Stimulated activated CD4-positive, alpha-beta T cell treated with anti-CD3 and anti-CD28 coated beads, TNF-alpha, amount 100 ng/mL, for 1 hour (primary cell): ENCODE measurements at places on chromosomes 4 and X.

DNA sequence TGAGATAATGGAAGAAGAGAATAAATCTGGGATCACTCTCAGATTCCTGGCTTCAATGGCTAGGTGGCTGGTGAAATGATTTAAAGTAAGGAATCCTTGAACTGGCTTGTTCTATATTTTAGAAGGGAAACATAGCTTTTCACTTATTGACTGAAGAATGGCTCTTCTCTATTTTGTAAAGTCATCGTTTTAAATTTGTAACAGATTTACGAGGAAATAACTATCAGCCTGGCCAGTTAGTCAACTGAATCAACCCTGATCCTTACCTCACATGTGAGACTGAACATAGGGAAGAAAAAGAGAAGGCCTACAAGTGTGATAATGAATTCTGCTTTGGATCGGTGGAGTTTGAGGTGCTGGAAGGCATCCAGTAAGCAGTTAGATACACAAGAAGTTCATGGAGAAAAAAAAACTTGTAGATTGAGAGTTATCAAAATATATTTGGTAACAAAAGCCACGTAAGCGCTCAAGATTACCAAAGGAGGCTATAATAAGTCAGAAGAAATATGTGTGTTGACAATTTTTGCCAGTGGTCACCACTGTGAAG is 12.0 kb downstream of the AREG start:
- no peak for DNase-seq

DNA sequence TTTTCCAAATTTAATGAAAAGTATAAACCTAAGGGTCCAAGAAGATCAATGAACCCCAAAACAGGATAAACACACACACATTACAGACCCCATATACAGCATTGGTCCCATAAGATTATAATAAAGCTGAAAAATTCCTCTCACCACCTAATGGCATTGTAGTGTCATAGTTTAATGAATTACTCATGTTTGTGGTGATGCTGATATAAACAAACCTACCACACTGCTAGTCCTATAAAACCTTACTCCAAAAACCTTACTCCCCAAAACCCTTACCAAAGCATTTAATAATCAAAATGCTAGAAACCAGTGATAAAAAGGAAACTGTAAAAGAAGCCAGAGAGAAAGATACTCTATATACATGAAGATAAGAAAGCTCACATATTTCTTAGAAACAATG is 148.1 kb upstream of the SH3RF1 start:
- DNase-seq, result no peak

GRCh38 chrX:38574858-38575257 is 13.5 kb downstream of the TSPAN7 start:
- no peak for DNase-seq

DNA sequence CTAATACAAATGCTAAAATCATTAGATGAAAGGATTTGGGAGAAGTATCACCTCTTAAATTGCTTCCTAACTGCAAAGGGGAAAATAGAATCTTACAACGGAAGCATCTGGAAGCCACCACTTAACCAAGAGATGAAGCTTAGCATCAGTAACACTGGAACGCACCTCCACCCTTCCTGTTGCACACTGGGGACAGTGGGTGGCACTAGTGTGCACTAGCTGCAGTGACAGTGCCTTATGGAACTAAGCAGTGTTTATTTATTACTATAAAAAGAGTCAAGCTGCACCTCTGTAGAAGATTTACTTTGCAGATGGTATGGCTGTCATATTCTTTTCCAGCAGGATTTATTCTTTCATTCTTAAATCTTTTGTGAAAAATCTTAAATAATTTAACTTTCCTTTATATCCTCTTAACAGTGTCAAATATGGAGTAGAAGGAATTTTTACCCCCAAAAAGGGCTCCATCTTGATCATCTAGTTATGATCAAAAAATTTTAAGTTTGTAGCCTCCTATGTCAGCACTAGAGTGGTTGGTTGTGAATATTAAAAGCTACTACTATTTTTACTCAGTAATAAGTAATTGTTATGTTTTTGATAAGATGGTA is 76.7 kb downstream of the SCD5 start:
- DNase-seq, result no peak

DNA sequence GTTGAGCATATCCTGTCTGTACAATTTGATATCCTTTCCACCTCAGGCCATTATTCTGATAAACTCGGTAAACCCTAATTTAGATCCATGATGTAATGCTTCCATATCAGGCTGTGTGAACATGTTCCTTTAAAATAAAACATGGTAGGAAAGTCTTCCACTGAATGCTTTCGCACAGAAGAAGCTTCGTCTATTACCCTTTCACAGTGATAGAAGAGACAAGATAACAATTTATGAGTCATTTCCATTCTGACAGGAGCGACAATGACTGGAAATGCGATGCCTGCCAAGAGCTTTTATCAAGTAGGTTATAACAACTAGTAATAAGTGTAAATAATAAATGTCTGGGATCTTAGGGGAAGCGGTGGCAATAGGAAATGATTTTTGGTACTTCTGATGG is 98.8 kb downstream of the TTC29 start:
- DNase-seq, result no peak

- no peak for DNase-seq
Observed at GRCh38 chrX:135522132-135522530, 1.7 kb downstream of the INTS6L start.

GRCh38 chr4:7021930-7022664 is 21.1 kb upstream of the TADA2B start:
- DNase-seq, result no peak

GRCh38 chr4:2046031-2046961 is 12.8 kb upstream of the NAT8L start:
- no peak for DNase-seq

DNA sequence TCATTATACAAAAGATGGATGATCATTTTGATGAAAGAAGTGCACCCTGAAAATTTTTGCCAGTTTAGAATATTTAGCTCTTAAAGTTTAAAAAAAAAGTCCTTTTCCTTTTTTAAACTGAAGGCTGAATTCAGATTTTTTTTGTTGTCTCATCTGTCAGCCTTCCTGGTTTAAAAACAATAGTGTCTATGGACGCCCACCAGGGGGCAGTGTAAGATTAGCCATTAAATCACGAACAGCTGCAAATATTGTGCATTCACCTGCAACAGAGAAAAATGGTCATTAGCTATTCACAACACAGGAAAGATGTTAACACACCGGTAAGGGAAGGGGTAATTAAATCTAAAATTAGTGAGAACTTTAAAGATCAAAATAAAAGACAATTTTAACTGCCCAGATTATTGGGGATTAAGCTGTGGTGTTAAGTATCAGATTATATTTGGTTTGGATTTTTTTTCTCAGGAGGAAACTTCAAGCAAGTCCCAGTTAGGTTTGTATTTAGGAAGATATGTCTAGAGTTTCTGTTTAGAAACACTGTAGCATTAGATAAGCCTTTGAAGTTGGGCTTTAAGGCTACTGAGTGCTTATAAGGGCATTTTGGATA is 4.4 kb upstream of the CXorf38 start:
- peak; percentile 47 for DNase-seq

DNA sequence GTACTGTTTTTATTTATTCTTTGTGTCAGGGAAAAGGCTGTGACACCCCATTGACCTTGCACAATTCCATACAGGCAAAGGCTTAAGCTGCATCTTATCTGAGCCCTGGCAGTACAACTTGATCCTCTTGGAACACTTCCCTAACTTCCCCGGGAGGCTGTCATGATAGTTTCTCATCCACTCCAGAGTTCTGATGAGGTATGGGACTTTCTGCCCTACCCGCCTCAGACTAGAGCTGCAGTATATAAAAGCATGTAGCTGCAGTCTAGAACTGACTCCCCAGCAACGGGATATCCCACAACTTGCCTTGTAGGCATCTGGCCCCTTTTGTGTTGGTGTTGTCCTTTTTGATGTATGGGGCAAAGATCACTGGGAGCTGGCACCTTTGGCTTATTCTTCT is 72.7 kb downstream of the FNIP2 start:
- DNase-seq, result no peak

DNA sequence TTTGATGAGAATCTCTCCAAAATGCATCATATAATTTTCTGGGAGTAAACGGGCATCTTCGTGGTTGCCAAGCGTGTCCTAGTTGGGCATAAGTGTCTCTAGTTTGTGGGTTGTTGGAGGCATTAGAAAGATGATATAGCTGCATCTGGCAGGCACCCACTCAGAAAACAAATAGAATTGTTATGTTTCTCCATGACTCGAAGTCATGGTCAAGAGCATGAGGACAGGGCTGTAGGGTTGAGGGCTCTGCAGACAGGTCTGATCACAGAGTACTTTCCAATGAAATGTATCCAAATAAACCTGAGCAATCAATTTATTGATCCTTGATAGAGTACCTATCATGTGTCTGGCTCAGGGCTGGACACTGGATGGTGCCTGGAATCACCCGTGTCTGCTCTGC is 82.7 kb downstream of the SORCS2 start:
- no peak for DNase-seq

- DNase-seq, result no peak
Observed at GRCh38 chr4:156109943-156110900, 156.6 kb upstream of the CTSO start.

DNA sequence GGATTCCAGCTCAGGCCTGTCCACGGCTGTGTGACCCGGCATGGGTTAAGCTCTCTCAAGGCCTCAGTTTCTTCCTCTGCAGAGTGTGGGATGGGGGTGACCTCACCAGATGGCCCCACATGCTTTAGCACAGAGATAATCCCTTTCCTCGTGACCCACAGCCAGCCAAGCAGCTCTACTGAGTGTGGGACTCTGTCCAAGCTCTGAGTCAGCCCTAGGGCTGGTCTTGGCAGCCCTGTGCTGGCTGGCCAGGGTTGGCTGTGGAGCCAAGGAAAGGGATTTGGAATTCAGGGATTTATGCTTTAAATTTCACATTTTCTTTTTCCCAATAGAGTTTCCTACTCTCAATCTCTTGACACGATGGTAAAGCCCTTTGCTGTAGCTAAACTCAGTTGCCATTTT is 19.7 kb upstream of the SPON2 start:
- no peak for DNase-seq

DNA sequence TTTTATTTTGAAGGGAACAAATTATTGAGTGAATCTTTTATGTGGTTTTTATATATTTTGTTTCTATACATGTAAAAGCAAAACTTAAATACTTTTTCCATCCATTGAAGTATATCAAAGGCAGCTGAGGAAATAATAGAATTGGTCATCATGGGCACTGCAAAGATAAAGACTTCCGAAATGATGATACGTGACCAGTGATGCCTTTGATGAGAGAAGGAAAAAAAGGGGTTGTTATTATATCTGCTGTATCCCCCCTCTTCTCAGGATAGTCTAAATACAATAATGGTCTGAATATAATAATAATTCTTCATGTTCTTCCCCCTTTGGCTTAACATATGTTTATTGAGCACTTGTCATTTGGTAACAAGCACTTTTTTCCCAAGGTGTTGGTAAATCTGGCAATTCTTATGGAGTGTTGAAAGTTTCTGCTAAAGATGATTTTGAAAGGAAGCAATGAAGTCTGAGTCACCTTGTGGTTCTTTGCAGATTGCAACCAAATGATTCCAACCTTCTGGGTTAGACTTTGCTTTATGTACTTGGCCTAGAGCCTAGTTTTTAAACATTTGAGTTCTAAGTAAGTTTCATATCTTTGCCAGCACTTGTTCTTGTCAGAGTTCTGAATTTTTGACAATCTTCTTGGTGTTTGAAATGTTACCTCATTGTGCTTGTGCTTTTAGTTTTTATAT is 60.8 kb downstream of the USP9X start:
- DNase-seq, result no peak

DNA sequence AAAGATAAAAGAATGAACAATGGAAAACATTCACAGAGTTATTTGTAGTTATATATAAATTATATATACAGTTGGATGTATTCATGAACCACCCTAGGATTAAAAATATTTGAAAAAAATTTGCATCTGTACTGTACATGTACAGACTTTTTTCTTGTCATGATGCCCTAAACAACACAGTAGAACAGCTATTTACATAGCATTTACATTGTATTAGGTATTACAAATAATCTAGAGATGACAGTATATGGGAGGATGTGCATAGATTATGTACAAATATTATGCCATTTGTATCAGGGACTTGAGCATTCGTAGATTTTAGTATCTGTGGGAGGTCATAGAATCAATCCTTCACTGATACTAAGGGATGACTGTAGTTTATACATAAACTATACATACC is 44.8 kb downstream of the GSTCD start:
- DNase-seq, result no peak

DNA sequence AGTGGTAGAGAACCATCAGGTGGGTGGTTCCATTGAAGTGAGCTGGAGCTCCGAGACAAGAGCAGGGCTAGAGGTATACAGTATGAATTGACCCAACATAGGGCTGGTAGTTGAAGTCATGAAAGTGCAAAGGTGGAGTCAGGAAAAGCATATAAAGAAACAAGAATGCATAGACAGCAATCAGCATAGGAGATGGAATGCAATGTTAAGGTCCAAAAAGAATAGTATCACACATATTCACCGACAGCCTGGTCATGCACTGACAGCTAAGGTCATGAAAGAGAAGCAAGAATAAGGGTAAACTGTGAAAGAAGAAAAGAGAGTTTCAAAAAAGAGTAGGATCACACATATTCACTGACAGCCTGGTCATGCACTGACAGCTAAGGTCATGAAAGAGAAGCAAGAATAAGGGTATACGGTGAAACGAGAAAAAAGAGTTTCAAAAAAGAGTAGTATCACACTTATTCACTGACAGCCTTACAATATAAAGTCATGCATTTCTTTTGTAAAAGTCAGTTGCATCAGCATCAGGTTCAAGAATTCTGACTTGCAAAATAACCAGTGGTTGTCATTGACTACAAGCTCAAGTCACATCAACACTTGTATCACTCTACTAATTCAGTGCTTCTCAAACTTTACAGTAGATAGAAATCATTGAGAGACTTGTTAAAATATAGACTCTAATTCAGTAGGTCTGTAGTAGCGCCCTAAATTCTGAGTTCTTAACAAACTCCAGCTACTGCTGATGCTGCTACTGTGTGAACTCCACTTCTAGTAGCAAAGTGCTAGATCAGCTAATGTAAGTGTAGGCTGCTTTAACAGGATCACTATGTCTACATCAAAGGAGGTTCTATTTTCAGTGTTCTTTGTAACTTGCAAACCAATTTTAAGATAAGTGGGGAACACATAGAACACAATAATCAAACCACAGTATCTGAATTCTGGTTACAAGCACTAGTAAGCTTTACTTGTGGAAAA is 221.9 kb downstream of the PDGFC start:
- no peak for DNase-seq

DNA sequence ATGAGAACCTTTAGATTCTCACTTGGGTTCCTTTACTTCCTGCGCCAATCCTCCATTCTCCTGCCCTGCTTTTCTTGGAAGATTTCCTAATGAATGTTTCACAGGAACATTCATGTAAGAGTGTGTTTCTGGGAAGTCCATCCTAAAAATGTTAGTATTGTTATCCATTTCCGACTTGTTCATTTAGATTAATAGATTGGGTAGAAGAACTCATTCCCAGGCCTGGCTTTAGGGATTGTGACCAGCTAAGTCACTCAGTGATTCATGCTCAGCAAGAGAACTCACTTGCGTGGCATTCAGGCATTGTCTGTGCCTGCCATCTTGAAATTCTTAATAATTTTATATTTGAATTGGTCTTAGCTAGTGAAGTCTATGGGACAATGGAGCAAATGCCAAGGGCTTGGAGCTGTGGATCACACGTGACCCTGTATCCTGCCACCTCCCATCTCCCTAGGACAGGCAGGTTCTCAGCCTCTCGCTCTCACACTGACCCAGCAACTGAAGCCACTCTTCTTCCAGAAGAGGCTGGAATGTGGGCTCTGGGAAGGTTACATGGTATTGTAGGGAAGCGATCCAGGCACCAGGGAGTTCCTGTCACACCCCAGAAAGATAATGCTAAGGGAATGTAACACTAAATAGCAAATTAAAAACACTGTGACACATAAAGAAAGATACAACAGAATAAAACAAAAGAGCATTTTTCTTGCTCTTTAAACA is 562.1 kb downstream of the TMA16 start:
- DNase-seq, result no peak
